ENCODE measurements at places on chromosomes 12 and 14.

GRCh38 chr14:55401751-55402150, 9.9 kb downstream of the ATG14 start:
- no peak for DNase-seq

DNA sequence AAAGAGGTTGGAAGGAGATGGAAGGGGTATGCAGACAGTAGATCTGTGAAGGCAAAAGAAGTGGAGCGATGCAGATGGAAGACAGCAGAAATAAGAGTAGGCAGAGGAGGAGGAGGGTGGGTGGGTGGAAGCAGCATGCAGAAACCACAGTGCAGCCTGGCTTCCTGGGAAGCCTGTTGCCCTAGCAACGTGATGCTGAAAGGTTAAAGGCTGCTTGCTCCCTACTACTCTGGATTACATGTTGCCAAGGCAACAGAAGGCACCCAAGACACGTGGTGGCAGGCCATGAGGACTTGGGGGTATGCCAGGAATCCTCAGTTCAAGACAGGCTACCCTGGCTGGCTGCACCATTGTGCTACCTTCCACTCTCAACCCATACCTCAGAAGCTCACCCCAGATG, 129.6 kb downstream of the GRIN2B start:
- no peak for DNase-seq

DNA sequence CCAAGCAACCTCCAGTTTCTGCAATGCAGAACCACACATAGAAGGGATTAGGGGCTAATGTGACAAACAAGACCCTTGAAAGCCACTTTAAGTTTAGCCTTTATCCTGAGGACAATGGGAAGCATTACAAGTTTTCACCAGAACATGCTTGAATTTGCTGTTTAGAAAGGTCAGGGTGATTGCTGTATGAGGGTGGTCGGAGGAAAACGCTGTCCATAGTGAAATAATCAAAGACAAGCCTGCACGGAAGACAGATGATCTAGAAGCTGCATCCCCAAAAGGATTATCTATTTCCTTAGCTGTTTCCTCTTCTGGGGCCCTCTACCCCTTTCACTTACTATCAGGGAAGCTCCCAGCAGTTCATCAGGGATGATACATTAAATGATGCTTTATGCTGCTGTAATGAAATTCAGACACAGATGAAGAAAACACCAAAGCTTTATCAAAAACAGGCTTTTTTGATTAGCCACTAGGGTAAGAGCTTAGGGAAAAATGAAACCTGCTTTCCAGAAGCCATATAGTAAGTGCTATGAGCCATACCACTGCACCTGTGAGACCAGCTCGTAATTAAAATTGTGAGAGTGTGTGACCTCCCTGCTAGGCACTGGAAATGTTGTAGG, 6.5 kb downstream of the HAL start:
- DNase-seq = no peak

- no peak for DNase-seq
Measured at GRCh38 chr12:15772405-15773018, 16.7 kb downstream of the EPS8 start.
